ENCODE measurements at places on chromosomes 3 and 15.

DNA sequence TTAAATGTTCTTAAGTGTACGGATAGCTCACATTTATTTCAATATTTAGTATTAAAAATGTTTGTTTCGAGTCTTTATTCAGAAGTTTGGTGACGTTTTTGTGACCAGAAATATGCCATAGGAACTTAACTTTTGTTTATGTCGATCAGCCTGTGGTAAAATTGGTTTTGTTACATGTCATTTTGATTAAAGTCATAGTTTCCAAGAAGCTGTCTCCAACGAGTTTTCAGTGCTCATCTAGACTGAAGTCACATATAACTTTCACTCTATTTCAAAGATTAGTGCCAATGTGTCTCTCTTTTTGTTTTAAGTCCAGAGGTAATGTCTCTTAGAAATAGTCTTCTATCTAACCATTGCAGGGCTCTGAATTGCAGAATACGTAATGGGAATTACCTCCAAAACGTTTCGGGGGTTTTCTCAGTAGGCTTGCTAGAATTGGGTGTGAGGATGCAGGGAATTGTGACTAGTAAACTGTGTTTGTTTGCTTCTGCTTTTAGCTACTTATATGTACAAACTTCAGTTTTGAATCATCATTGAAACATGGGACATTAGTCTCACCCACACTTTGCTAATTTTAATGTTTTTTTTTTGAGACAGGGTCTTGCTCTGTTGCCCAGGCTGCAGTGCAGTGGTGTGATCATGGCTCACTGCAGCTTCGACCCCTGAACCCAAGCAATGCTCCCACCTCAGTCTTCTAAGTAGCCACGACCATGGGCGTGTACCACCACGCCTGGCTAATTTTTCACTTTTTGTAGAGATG, 3.0 kb downstream of the BUB1B start:
- no peak for DNase-seq

GRCh38 chr15:46872286-46872980, 844.9 kb upstream of the SEMA6D start:
- DNase-seq: no peak

DNA sequence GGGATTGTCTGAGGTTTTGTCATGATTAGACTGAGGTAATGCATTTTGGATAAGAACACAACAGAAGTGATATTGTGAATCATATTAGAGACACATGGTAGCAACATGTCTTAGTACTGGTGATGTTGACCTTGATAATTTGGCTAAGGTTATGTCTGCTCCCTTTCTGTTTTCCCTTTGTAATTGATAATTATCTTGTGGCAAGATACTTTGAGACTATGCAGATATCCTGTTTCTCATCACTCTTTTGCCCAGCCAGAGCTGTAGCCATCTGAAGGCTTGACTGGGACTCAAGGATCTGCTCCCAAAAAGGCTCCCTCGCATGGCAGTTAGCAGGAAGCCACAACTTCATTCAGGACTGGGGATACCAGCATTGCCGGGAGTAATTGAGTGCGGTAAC, 35.3 kb upstream of the LARS2 start:
- DNase-seq: no peak

GRCh38 chr3:11187681-11188080, 33.4 kb downstream of the HRH1 start:
- peak; percentile 17 for DNase-seq

DNA sequence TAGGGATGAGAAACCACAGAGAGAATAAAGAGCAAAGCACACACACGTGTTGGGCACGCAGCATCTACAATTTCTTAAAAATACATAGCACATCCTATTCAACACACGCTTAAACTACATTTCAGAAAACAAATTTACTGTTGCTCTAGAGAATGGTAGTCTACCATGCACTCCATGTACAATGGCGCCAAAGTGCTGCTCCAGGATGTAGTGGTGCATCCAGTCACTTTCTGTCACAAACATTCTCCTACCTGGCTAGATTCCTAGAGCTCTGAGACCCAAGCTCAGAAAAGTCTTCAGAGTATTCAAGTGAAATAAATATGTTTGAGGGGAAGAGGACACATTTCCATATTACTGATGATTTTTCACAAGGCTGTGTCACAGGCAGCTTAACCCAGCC, 374.3 kb downstream of the CTNNB1 start:
- DNase-seq: no peak

- no peak for DNase-seq
These were observed 193.4 kb downstream of the ZNF621 start for GRCh38 chr3:40718209-40718608.

DNA sequence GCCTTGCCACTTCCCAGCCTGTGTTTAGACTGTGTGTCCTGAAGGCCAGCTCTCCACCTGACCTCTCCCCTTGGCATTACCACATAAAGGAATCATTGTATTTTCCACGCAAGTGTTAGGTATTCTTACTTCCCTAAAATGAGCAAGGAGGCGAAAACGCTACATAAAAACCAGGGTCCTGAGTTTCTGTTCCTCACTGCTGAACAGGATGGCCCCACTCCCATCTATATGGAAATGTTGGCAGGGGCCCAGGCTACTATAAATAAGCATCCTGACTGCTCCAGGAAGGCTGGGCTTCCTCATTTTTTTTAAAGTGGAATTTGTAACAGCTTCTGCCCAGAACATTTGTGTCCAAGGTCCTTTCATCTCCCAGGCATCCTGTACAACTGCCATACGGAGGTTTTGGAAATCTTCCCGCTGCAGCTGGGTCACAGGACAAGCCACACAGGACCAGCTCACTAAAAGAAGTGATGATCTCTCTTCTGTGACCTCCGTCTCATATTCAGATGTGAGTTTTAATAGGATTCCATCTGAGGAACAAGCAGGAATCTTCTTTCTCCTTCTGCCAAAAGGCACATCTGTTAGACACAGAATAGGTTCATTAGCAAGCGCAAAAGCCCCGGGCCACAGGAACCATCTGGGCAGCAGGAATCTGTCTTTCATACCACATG, 56.4 kb upstream of the LIMD1 start:
- DNase-seq: no peak

DNA sequence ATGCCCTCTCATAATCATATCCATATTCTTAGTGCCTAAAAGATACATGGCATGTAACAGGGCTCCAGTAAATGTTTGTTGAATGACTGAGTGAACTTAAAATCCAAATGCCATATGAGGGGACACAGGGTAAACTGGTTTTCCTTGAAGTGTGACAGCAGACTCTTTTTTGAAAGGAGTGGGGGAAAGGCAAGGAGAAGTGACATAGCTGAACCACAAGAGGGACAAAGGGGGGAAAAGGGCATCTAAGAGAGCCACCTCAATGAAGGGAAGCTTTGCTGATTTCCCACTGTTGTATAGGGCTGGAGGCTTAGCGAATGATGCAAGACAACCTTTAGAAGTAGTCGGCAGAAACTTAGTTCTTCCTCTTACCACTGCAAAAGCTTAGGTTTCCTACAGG, 9.1 kb downstream of the TRIM42 start:
- DNase-seq: no peak

- DNase-seq: no peak
These were observed 138.6 kb downstream of the GAP43 start for GRCh38 chr3:115761927-115762305.

DNA sequence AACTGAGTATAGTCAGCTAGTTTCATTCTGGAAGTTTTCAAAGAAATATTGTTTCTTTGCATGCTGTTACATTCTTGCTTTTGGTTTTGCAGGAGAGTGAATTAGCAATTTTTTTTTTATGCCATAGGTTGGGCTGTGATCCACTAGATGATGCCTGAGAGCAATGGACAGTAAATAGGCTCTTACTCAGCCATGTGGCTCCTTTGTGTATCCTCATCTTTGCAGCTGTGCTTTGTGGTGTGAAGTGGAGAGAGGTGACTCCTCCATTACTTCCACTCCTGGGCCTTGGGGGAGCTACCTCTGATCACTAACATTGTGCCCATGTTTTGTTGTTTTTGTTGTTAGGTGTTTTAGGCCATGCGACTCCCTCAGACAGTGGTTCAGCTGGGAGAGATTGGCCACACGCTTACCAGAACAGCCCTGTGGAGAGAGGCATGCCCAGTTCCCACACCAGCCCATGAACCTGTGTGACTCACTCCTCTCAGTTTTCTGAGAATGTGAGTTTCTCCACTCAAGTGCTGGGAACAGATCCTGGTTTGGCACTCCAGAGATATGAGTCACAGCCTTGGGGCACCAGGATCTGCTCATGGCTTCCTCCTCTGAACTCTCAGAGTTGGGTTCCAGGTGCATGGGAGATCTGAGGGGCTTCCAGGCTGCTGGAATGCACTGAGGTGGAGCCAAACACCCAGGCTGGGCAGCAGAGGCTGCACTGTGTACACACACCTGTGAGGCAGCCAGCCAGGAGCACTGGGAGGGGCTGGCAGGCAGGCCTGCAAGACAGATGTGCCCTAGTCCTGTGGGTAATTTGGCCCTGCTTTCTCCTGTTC, 785.3 kb downstream of the ROBO2 start:
- peak; percentile 67 for DNase-seq

DNA sequence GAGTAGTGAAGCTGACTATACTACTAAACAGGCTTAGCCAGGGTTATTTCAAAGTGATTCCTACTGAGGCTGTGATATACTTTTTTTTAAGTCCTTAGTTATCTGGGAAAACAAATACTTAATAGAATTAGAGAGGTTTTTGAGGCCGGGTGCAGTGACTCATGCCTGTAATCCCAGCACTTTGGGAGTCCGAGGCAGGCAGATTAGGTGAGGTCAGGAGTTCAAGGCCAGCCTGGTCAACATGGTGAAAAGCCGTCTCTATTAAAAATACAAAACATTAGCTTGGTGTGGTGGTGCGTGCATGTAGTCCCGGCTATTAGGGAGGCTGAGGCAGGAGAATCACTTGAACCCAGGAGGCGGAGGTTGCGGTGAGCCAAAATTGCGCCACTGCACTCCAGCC, 34.2 kb downstream of the PRTG start:
- DNase-seq: no peak

DNA sequence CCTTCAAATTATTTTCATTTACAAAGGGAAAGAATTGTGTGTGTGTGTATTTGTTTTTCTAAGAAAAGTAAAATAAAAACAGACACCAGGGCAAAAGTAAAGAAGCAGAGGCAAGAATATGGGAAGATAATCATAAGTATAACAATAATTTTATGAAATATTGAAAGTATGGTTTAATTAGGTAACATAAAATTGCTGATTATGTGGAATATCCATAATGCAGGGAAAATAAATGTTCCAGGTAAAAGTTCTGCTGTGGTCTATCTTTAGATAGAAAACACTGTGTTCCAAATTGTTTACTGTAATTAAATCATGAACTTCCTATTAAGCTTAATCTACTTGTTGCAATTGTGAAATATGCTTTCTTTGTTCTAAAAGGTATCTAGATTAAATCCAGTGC, 25.7 kb upstream of the KCNMB2 start:
- DNase-seq: no peak

GRCh38 chr3:66402596-66403290, 98.1 kb downstream of the LRIG1 start:
- DNase-seq: peak; percentile 50

DNA sequence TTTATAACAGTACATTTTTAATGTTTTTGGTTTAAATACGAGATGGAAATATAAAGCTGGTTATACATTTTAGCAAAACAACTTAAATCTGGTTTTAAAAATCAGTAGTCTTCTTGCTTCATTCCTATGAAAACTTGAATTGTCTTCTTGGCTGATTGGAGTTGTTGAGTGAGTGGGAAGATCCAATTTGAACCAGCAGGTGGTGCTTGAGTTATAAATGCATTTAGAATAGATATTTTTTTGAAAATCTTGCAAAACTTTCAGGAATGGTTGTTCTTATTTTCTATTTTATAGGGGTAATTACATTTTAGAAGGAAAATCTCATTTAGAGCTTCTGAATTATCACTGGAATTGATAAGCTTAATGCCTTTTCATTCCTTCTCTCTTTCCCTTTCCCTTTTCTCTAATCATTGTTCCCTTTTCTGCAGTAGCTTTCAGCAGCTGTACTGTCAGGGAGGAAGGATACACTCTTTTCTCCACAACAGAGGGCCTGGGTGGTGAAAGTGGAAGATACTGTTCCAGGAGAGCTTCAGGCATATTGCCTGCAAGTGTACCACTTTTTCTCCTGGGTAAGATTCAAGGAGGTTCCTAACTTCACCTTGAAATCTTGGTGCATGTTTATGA, 335.6 kb downstream of the NLGN1 start:
- DNase-seq: peak; percentile 68

DNA sequence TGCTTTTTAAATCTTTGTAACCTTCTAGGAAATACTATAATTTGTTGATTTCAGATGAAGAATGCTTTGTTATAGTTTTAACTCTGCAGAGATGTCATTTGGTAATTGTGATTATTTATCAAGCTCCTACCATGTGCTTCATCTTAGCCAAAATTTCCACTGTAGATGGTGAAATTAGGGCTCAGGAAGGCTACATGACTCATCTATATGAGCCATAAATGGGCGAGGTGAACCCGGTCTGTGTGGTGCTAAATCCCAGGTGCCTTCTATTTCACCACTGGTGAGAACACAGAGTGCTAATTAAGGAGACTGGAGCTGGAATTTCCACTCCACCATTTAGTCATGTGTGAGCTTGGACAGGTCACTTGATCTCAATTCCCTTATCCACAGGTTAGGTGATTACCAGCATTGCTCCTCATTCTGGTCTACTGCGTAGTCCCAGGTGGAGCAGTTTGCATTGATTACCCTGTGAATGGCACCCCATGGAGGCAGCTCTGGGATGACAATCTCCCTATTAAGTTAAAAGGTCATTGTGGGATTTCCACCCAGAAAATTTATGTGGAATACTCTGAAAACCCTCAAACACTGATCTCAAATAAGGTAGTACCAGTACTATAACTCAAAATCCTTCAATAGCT, 2.8 kb upstream of the CCR3 start:
- no peak for DNase-seq

DNA sequence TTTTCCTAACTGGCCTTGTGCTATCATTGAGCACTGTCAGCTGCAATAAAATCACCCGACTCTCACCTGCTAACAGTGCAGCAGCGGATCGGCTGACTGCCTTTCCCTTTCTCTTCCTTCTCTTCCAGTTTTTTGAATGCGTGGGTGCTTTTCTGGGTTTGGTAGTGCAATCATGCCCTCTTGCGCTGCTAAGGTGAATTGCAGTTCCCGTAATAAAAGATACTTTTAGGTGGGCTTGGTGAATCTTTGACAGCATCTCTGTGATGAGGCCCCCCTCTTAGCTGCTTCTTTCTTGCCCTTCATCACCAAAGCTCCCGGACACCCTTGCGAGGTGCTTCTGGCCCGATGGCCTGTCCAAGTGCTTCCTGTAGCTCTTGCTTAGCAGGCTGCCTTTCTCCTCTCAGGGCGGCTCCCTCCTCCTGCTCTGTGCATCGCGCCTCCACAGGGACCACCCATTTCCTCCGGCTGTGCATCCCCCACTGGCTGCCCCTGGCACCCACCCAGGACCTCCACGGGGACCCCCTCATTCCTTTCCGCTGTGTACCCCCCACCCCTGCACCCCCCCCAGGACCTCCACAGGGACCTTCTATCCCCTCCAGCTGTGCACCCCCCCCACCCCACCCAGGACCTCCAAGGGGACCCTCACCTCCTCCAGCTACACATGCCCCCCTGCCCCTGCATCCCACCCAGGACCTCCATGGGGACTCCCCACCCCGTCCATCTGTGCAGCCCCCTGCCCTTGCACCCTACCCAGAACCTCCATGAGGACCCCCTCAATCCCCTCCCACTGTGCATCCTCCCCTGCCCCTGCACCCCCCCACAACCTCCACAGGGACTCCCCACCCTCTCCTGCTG, 50.8 kb upstream of the RPL32 start:
- peak; percentile 81 for DNase-seq
